Type B pancreatic cell (in vitro differentiated cells): ENCODE measurements at places on chromosomes 7 and 10.

DNA sequence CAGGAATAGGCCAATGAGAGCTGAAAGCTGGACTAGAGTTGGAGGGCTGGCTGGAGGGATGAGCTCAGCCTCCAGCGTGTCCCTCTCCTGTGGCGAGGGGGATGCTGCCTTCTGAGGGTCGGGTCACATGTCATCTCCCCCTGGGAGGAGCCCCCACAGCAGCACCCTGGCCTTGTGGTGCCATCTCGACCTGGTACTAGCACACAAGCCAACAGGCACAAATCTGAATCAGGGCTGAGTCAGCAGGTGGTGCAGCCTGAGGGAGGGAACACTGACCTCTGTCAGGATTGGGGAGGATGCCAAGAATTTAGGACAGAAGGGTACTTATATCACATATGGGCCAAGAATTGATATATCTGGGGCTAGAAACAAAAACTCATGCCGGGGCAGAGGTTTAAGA is 280.4 kb downstream of the CELF2 start:
- no peak for DNase-seq

GRCh38 chr10:73785721-73786511 is 510 bp downstream of the ZSWIM8 start:
- no peak for DNase-seq

GRCh38 chr10:97270523-97271154 is 21.8 kb downstream of the ARHGAP19 start:
- DNase-seq = no peak

GRCh38 chr10:77188000-77188395 is 449.6 kb downstream of the KCNMA1 start:
- no peak for DNase-seq

DNA sequence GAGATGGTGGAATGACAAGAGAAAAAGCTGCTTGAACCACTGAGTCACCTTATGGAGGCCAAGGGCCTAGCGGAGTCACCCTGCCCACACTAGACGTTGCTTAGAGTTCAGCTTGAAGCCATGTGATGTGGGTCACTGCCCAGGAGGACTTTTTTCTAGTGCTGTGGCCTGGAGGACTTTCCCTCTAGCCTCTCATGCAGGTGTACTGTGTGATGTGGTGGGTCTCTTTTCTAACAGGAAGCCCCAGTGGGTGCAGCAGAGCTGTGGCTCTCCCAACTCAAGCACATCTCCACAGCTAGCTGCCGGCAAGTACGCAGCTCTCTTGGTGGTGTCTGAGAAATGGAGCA is 13.6 kb downstream of the POR start:
- no peak for DNase-seq

DNA sequence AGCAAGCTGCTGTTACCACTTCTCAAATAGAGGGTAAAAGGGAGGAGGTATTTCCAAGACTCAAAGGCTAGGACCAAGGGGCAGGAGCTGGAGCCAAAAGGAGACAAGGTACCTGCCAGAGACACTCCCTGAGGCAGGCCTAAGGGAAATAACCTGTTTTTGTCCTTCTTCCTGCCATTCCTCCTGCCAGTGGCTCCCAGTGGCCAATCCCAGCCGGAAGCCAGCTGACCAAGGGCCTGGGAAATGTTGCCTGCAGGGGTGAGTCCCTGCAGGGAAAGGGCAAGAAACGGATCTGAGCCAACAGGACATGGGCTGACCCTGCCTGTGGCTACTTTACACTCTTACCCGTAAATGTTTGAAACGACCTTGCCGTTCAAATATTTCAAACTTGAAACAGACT is 3.5 kb downstream of the CYTH3 start:
- DNase-seq = no peak

- no peak for DNase-seq
Measured at GRCh38 chr10:6769704-6770417, 189.8 kb upstream of the PRKCQ start.

GRCh38 chr10:22620140-22620857 is 94.1 kb downstream of the PIP4K2A start:
- no peak for DNase-seq

- no peak for DNase-seq
Measured at GRCh38 chr10:101214446-101215396, 14.5 kb downstream of the LBX1 start.
